ENCODE measurements at places on chromosomes 5 and 9.
A peak's percentile ranks its signal among the peaks of the same experiment; 100 is the strongest.

- no peak for DNase-seq
These were observed 22.1 kb upstream of the UGCG start for GRCh38 chr9:111874500-111874899.

- no peak for DNase-seq
These were observed 261.8 kb downstream of the ASTN2 start for GRCh38 chr9:117153021-117153420.

- no peak for DNase-seq
These were observed 387.5 kb downstream of the PLK2 start for GRCh38 chr5:58072300-58072965.

- no peak for DNase-seq
These were observed 123.4 kb upstream of the MAN2A1 start for GRCh38 chr5:109566361-109566760.

DNA sequence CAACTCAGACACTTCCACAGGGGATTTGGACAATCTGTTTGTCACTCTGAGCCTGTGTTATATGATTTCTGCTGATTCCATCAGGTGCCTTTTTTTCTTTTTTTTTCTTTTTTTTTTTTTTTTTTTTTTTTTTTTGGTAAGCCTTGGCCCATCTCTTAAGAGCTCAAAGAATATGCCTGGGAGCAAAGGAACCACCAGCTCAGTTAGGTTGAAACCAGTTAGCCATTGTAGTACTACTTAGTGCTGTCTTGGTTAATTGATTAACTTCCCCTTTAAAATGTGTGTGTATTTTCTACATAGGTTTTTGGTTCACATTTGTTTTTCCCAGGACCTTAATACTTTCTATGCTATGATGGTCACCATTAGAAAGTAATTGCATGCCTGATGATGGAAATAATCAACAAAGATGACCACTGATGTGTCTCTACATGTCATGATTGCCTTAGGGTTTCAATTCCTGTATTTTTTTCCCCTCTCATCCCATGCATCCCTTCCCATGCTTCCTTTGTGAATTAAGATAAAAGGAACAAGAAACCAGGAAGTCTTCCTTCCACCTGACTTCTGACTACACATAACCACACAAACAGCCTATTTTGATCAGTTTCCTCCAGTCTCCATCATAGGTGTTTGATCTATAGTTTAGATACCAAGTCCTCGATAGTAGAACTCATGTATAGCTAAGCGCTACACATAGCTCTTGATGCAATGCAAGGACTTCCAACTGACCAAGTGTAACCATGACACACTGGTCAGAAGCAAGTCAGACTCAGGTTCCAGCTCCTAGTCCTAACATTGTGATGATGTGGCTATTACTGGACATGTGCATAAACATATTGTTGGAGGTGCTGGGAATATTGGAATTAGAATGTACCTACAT is 306.1 kb downstream of the EFNA5 start:
- no peak for DNase-seq

GRCh38 chr5:169696621-169697510 is 59.8 kb downstream of the DOCK2 start:
- no peak for DNase-seq

DNA sequence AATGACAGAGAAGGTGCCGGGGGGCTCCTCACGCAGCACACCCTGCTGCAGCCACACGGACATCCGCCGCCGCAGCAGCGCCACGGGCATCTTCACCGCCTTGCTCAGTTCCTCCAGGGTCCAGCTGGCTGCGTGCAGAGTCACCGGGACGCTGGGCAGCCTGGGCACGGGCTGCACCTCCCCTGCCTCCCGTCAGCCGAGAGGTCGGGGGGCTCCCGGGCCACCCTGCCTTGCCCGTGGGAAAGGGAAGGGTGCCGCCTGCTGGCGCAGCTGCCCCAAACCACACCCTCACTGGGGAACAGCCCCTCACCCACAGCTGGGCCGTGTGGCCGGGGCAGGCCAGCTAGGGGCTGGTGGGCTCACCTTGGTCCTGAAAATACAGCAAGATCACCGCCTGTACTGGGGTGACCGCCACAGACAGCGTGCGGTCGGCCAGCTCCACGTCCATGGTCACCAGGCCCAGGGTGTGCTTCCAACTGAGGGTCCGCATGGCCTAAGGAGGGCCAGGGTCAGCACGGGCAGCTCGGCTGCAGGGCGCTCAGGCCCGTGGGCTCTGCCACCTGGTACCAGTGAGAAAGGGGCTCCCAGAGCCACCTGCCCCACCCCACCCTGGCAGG is 3.6 kb upstream of the TMEM210 start:
- DNase-seq = no peak

GRCh38 chr5:137714946-137715345 is 20.9 kb downstream of the KLHL3 start:
- DNase-seq = peak; percentile 21

DNA sequence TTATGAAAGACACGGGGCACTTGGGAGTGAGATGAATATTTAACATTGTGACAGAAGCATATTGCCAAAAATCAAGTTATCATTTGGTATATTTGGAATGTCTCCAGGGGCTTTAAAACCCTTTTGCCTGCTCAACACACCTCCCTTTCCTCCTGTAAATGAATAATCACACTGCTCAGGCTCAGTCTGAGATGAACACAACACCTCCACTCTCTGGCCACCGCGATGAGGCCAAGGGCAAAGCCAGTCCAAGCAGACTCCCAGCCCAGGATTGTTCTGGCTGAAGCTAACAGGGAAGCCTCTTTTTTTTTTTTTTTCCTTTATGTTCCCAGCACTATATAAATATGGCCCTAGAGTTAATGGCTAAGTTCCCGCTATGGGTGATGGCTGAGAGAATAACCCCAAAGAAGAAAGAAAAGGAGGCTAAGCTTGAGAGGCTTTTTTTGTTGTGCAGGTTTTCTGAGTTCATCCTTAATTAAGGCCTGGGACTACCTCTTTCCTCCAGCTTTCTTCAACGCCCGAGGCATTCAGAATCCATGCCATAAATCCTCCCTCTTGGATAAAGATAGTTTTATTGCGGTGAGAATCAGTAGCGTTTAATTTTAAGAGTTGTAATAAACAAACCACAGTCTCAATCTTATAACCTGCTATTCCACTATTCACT is 10.5 kb upstream of the ERAP1 start:
- no peak for DNase-seq

GRCh38 chr9:125425170-125425897 is 163.7 kb downstream of the GAPVD1 start:
- no peak for DNase-seq

- no peak for DNase-seq
These were observed 135.2 kb downstream of the MPDZ start for GRCh38 chr9:13144166-13144775.

DNA sequence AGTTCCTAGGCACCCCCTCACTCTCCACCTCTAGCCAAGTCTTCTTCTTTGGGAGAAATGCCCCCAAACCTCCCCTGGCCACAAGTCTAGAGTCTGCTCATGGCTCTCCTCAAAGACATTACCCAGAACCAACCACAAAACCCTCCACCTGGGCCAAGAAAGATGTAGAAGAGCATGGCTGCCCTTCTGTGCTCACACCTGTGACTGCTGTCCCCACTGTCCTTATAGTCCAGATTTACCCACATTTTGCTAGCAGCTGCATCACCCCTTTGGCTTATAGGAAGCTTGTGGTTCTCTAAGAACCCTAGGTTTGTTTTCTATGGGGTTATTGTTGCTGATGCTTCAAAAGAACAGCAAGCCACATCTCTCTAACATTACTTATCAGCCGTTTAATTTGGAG is 6.1 kb upstream of the GABBR2 start:
- no peak for DNase-seq

GRCh38 chr5:153516504-153517240 is 26.2 kb downstream of the GRIA1 start:
- no peak for DNase-seq

DNA sequence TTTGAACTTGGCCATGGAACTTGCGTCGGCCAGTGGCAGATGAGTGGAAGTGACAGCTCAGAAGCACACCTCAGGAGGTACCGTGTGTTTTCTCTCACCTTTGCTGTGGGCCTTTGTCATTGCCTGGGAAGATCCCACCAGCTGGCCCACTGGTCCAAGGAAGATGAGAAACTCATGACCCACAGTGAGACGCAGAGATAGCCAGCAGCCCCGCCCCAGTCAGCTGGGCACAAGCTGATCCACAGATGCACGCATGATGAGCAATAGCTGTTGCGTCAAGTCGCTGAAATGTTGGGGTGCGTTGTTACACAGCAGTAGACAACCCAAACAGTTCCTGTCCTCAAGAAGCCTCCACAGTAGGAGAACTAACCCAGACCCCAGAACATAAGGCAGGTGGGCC is 30.8 kb upstream of the UNC5A start:
- no peak for DNase-seq

GRCh38 chr9:13939134-13939533 is 374.8 kb downstream of the NFIB start:
- DNase-seq = no peak

- no peak for DNase-seq
These were observed 222.6 kb upstream of the PIK3R1 start for GRCh38 chr5:67992923-67993322.

- no peak for DNase-seq
These were observed 55.6 kb downstream of the PTPDC1 start for GRCh38 chr9:94139672-94140417.

- DNase-seq = no peak
These were observed 202.6 kb downstream of the ZSWIM6 start for GRCh38 chr5:61534481-61535267.

DNA sequence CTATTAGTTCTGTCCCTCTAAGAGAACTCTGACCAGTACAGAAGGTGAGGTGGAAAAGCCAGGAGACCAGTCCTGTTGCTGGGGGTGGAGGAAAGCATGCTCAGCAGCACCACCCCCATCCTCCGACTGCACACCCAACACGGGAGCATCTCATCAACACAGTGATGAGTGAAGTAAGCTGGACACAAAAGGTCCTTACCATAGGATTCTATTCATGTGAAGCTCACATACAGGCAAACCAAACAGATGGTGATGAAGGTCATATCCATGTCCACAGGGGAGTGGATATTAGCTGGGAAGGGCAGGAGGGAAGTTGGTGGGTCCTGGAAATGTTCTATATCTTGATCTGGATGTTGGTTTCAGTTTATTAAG is 14.8 kb upstream of the MARCHF6 start:
- DNase-seq = no peak

DNA sequence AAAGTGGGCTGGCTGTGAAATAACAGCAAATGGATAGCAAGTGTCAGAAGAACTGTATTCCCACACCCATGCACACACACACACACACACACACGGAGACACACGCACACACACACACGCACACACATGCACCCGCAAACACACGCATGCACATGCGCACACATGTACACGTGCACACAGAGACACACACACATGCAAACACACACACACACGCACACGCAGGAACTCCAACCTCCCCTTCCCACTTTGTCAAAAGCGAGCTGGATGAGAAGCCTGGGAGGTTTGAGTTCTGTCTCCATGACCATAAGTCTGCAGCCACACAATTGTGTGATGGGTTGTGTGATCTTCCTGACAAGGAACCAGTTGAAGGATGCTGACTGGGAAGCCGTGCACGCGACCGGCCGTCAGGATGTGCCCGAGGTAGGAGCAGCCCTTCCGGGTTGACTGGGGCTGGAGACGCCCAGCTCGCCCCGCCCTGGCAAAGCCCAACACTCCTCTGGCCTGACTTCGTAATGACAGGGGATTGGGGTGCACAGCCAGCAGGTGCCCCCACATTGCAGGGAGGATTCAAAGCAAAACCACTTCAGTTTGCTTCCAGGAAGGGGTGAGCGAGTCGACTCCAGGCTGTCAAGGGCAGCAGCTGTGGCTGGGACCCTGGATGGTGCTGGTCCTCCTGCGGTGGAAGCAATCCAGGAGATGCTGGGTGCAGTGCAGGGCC is 29.3 kb upstream of the NKD2 start:
- DNase-seq = no peak

GRCh38 chr5:170336065-170336464 is 38.5 kb upstream of the LCP2 start:
- no peak for DNase-seq

GRCh38 chr9:123945532-123945931 is 15.6 kb upstream of the DENND1A start:
- no peak for DNase-seq

- no peak for DNase-seq
These were observed 150.0 kb upstream of the ACO1 start for GRCh38 chr9:32234451-32234850.

- no peak for DNase-seq
These were observed 1.1 kb upstream of the DBH start for GRCh38 chr9:133635098-133635497.

- DNase-seq = peak; percentile 38
These were observed 31.5 kb downstream of the RAPGEF1 start for GRCh38 chr9:131708226-131709002.

DNA sequence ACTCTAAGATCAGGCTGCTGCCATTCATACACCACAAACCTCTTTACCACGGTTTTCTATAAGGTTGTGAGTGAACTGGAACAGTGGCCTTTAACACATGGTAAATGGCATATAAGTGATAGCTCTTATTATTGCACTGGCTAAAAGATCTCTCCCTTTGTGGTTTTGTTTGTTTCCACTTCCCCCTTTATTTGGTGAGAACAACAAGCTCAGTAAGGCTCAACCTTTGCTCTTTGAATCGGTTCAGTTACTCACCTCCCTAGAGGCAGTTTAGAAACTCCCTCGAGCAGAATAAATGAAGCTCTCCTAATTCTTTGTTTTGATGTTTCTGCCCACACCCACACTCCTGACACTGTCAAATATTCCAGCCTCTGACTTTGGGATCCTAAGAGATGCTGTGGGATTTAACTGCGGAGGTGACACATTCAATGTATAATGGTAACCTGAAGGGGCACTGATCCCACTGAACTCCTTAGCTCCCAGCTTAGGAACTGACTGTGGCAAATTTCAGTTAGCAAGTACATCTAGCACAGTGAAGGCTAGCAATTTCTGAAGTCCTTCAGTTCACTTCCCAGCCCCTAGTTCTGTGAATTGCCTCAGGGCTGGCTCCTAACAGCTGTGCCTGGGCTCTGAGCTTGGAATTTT is 22.5 kb upstream of the RAD23B start:
- DNase-seq = no peak

DNA sequence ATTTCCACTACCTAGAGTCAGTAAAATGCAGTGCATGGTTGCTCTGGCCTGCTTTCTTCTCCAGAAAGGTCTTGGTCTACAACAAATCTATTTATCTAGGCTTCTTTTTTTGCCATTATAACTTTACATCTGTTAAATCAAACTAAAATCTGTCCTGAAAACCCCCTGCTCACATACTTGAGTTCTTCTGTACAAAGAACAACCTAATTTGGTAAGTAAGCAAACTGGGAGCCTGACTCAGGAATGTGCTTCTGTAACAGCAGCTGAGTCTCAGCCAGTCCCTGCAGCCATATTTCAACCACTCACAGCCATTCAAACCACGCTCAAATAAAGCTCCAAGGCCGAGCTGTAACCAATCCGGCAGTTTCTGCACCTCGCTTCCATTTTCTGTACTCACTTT is 95.8 kb downstream of the PLPP1 start:
- DNase-seq = no peak

DNA sequence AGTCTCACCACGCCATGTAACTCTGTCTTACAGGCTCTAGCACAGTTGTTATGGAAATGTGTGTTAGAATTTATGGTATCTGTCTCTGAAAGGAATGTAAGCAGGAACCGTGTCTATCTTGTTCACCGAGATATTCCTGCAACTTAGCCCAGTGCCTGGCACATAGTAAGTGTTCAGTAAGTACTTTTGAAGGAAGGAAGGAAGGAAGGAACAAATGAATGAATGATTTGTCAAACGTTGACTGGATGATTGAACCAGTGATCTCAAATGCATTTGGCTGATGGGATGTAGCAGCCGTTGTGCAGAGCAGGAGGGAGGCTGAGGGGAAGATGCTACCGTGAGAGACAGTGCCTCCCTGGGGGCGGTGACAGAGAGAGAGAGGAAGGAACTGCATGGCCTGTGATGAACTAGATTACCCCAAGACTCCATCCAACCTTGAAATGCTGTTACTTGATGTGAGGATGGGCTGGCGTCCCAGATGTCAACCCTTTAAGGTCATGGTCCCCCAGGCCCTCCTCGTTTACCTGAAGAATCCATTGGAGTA is 47.5 kb upstream of the PPARGC1B start:
- no peak for DNase-seq
